ENCODE measurements at places on chromosomes 2 and 18.

DNA sequence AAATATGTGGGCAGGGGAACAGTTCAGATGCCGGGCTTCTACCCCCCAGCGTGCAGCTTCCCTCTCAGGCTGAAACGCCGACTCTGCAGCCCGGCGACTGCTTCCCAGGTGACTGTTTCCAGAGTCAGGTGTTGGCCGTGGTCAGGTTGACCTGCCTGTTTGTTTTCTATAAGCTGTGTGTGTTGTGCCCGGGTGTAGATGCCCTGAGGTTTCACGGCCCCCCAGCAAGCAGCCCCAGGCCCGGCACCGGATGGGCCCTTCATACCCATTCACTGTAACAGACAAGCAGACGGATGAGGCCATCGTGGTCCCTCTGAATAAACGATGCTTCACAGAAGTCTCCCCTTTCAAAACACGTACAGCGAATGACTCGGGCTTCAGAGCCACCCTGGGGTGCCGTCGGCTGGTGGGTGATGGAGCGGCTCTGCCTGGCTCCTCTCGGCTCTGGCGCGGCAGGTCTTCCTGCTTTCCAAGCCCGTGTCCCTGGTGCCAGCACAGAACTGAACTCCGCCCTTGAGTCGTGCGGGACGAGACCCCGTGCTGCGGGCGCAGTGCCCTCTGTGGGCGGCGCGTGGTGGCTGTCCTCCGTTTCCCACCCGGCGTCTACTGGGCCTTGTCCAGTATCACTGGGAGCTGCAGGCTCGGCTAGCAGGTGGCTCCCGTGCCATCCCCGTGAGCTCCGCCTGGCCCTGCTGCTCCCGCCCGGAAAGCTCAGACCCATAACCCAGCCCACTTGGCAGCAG, 15.0 kb upstream of the KCNG2 start:
- no peak for DNase-seq

DNA sequence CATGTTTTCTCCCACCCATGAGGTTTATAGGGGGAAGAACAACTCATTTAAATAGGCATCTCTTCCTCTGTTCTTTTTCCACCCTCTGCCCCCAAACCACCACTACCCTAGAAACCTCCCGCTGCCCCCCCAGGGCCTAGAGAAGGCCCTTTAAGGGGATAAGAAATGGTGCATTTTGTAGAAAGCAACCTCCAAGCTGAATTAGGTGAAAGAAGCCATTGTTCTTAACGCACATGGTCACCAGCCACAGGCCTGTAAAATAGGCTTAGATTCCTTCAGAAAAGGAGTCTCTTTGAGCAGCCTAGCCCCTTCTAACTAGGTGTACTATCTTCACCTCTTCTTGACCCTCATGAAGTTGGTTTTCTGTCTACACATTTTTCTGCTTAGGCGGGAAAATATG, 118.6 kb upstream of the SP5 start:
- no peak for DNase-seq

DNA sequence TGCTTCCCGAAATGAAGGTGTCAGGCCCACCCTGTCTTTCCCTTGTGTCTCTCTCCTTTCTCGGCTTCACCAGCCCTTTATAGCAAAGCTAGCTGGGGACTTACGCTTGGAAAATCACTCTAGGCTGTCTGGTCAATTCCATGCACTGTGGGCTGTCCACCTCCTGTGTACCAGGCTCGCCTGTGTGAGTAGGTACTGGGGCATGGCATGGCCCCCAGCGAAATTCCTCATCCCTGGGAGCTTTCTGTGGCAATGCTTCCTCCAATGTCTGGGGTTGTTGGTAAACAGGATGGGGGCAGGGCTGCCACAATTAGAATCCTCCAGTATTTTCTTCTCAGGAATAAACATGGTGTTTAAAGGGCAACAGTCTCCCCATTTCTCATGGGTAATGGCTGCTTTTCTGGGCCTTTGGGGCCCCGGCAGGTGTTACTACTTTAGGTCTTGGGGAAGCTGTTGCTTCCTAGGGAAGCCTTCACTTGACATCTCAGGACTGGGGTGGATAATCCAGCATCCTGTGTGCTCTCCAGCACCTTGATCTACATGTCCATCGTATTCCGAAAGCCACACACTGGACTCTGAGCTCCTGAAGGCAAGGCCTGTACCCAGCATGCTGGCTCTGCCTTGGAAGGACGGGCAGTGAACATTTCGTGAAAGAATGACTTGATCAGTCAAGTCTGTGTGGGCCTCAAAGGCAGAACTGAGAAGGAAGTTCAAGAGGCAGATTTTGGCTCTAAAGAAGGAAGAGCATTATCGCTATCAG, 21.1 kb downstream of the RHOB start:
- no peak for DNase-seq

GRCh38 chr18:48059455-48060010, 129.1 kb upstream of the SMAD2 start:
- DNase-seq: no peak

DNA sequence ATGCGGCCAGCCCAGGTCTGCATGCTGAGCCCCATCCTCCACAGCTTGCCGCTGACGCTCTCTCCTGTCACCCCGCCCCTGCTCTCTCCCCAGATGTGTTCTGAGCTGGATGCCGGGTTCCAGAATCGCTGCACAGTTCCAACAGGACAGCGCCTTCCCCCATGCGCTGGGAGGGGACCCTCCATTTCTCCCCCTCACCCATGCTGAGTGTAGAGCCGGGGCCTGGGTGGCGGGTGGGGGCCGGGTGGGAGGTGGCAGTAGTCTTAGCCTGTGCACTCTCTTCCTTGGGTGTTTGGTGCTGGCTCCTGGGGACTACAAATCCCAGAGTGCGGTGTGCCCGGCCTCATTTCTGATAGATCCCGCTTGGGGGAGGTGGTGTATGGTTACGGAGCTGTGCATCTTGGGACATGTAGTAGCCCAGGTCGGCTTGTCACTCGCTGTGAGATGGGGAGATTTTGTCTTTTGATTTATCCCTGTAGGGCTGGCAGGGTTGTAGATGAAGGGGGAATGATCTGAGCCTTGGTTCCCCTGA, 6.8 kb downstream of the DNAJB2 start:
- DNase-seq: peak; percentile 29

- no peak for DNase-seq
Measured at GRCh38 chr2:23587341-23587880, 202.4 kb downstream of the KLHL29 start.

GRCh38 chr2:202171241-202171825, 67.1 kb downstream of the SUMO1 start:
- no peak for DNase-seq

- peak; percentile 98 for DNase-seq
Measured at GRCh38 chr2:43086451-43087221, 139.8 kb downstream of the ZFP36L2 start.

GRCh38 chr2:172397148-172397834, 30.1 kb upstream of the ITGA6 start:
- DNase-seq: no peak

GRCh38 chr2:144181001-144181400, 338.9 kb downstream of the ZEB2 start:
- no peak for DNase-seq

- no peak for DNase-seq
Measured at GRCh38 chr2:202378662-202379358, 2.7 kb downstream of the BMPR2 start.

- DNase-seq: no peak
Measured at GRCh38 chr2:65309699-65310098, 82.1 kb downstream of the ACTR2 start.

GRCh38 chr2:40225670-40226210, 226.2 kb downstream of the SLC8A1 start:
- no peak for DNase-seq

DNA sequence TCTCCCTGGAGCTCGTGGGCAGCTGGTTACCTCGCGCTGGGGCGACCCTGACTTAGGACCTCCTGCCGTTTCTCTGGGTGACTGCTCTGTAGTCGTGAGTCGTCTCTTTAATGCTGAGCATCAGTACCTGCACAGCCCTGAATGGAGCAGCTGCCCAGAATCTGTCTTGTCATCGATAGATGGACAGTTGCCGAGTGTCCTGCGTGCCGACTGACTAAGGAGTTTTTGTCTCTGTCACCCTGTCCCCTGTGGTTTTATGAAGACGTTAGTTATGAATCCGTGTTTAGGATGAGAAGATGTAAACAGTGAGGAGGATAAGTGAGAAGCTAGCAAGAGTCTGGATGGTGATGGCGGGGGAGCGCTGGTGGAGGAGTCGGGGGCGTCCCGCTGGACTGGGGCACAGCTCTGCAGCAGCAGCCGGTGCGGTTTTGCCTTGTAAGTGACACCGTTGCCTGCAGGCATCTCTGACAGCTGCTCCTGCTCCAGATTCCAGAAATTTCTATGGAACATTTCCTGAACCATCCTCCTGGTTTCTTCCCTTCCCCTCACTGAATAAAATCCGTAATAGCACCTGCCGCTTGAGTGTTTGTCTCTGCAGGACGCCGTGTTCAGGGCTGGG, 13.3 kb downstream of the AGAP1 start:
- DNase-seq: no peak

GRCh38 chr2:43178602-43179542, 47.5 kb downstream of the ZFP36L2 start:
- DNase-seq: peak; percentile 59

DNA sequence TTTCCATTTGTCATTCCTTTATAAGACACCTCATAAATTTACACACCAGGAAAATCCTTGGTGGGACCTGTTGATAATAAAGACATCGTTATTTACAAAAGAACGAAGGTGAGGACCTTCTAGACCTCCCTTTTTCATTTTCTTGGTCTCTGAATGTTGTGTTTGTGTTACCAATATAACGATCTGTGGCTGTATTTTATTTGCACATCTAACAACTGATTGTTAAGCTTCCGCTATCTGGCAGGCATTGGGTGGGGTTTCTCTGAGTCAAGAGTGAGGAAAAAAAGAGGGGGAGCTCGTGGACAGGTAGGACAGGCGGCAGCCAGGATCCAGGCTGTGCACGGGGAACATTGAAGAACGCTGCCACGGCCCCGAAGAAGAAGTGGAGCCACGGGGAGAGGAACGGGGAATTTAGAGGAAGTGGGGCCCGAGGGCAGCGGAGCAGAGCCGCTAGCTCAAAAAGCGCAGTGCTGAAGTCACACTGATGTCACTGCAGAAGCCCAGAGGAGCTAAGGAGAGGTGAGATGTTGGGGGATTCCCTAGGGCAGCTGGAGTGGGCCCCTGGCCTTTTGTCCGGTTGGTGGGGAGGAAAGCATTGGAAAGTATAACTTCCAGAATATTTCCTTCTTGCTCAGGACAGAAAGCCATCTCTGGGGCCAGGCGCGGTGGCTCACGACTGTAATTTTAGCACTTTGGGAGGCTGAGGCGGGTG, 20.9 kb upstream of the DNMT3A start:
- no peak for DNase-seq

DNA sequence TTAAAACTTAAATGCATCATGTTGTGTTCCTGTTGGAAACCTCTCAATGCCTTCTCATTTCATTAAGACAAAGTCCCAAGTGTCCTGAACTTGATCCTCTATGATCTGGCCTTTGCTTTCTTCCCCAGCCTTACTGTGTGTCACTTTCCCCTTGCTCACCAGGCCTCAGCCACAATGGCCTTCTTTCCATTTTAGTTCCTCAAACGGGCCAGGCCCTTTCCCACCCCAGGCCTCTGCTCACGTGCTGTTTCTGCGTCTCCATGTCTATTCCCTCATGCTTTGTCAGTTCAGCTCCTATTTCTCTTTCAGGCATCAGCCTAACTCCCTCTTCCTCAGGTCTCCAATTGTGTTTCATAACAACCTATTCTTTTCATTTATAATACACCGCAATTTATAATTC, 19.5 kb downstream of the CXCR4 start:
- no peak for DNase-seq

DNA sequence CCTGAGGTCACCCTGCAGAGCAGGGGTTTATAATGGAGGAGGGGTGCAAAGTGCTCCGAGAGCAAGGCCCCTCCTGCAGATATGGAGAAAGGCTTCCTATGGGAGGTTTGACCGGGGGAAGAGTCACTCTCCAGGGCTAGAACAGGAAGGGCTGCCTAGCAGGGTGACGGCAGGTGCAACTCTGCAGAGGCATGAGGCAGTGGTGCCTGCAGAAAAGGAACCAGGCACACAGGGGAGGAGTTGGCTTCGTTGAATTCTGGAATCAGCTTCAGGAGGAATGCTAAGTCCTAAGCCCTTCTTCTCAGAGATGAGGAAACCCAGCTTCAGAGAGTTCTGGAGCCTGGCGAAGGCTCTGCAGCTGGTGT, 17.5 kb upstream of the HPCAL1 start:
- no peak for DNase-seq

DNA sequence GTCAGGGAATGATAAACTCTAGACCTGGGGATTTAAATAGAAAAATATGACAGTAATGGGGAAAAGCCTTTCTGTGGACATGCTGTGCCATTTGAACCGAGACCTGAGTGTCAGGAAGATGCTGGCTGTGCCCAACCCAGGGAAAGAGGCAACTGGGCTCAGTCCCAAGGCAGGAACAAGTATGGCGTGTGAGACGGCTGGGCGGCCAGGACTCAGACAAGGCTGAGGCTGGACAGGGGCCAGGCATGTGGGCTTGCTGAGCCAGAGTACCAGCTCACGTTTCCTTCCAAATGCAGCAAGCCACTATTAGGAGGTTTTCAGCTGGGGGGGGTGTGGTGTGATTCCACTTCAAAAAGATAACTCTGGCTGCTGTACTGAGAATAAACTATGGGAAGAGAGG, 92.4 kb downstream of the INPP5D start:
- DNase-seq: no peak

GRCh38 chr2:27799646-27800010, 28.1 kb downstream of the MRPL33 start:
- no peak for DNase-seq

DNA sequence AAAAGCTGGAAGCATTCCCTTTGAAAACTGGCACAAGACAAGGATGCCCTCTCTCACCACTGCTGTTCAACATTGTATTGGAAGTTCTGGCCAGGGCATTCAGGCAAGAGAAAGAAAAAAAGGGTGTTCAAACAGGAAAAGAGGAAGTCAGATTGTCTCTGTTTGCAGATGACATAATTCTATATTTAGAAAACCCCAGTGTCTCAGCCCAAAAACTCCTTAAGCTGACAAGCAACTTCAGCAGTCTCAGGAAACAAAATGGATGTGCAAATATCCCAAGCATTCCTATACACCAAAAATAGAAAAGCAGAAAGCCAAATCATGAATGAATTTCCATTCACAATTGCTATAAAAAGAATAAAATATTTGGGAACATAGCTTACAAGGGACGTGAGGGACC, 11.1 kb downstream of the SLC8A1 start:
- no peak for DNase-seq

DNA sequence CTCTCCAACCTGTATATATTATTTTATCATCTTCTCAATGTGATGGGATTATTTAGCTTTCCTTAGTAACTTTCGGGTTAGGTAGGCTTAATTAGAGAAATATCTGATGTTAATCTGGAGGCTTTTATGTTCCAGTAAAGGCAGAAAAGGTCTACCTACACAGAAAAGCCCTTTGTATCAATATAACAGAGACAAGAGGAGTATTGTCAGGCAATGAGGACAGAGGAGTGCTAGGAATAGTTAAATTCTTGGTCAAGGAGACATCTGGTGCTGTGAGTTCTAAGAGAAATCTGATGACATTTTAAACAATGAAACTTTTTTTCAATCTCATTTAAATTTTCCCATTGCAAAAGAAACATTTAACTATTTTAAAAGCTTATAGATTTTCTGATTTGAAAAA, 36.1 kb downstream of the DPP4 start:
- no peak for DNase-seq
